ENCODE measurements at places on chromosomes 5 and 9. TPM values are rescaled to one million over a fixed set of nuclear protein-coding genes. Genes with fewer than 3 reads are reported as not detected.

DNA sequence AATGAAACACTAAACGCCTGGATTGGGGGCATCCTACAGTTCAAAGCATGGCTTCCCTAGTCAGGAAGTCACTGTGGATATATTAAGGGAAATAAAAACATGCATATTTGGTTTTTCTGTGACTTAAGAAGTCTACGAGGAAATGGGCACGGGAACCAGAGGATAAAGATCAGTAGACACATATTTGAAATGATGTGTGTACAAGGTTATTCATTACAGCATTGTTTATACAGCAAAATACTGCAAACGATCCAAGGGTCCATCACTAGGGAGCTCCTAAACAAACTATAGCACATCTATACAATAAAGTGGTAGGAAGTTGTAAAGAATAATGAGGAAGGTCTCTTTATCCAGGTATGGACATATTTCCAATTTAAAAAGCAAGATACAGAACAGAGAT lies 71.8 kb downstream of the EFNA5 start:
- DNase-seq: no peak

DNA sequence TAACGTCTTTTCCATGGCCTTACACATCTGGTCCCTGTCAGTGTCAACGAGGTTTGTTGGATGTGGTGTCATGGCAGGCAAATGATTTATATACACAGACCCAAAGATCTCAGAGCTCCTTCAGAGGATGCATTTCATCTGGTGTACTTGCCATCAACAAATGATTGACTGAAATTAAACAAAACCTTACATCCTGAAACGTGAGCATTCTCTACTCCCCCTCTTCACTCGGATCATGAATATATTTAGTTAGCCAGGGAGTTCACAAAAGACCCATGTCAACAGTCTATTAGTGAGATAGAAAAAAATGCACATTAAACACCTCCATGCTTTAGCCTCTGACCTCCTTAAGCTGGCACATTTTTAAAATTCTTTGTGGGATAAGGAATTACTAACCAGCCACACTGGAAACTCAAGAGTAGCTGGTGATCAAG lies 215.6 kb downstream of the EFNA5 start:
- no peak for DNase-seq

DNA sequence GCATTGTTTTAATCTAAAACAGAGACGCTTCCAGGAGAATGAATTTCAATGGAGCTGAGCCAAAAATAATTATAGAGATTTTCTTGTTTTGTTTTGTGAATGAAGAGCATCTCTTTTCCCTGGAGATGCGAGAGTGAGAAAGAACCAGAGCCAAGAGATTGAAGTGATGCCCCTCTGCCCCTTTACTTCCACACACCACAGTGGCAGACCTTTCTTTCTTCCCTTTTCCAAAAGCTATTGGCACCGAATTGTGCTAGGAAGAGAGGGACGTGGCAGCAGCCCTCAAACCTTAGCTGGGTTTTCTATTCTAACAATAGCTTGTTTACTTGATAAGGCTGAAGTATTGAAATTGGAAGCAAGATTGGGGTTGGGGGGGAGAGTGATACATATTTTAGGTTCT lies 133.0 kb upstream of the TMEM161B start:
- DNase-seq: no peak

GRCh38 chr5:19531374-19531952 lies 456.5 kb downstream of the CDH18 start:
- DNase-seq: no peak

Gene SPINK1
- not detected for total RNA-seq

Gene POU5F2
- total RNA-seq: 0.60 TPM
